ENCODE measurements at places on chromosomes 12 and 14.

- DNase-seq: no peak
Measured at GRCh38 chr12:128844031-128844635, 9.1 kb upstream of the GLT1D1 start.

- no peak for DNase-seq
Measured at GRCh38 chr12:10194160-10194670, 15.4 kb downstream of the TMEM52B start.

DNA sequence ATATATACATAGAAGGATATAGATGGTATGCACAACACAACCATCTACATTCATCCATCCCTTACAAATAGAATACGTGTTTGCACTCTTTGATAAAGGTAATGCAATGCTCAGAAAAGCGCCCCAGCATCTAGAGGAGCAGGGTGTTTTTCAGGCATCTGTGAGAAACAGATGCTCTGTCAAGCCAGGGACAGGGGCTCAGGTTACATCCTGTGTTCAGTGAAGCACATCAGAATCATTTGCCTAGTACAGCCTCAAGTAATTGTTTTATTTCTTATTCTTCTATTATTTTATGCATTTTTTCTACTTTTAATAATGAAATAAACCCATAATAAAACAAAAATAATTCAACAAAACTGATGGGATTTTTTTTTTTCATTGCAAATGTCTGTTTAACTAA, 50.5 kb upstream of the HIF1A start:
- no peak for DNase-seq

DNA sequence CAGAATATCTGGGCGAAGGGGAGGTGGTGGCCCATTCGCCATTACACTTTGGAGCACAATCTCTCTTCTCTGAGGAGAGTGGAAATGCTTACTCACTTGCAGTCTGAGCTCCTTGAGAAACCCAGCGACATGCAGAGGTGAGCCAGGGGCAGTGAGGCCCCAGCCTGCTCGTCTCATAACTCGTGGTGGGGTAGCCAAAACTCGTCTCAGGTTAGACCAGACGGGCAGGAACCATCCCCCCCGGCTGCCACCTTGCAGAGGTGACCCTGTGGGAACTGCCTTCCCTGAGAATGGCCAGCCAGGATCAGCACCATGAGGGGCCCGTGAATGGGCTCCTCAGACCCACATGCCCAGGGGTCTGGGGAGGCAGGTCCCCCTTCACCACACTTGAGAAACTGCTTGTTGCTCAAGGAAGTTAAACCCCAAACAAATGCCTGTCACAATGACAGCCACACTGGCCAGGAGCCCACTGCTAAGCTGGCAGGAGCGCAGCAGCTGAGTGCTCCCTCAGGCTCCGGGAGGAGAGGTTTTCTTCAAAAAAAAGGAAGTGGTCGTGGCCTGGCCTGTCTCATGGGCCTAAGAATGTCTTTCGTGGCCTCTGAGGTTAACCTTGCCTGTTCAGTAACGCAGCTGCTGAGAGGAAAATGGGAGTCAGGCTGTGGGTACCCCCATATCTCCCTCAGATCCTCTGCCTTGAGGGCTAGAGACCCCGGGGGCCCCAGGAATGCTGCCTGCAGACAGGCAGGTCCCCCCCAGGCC, 9.2 kb upstream of the ALDH2 start:
- DNase-seq: no peak

DNA sequence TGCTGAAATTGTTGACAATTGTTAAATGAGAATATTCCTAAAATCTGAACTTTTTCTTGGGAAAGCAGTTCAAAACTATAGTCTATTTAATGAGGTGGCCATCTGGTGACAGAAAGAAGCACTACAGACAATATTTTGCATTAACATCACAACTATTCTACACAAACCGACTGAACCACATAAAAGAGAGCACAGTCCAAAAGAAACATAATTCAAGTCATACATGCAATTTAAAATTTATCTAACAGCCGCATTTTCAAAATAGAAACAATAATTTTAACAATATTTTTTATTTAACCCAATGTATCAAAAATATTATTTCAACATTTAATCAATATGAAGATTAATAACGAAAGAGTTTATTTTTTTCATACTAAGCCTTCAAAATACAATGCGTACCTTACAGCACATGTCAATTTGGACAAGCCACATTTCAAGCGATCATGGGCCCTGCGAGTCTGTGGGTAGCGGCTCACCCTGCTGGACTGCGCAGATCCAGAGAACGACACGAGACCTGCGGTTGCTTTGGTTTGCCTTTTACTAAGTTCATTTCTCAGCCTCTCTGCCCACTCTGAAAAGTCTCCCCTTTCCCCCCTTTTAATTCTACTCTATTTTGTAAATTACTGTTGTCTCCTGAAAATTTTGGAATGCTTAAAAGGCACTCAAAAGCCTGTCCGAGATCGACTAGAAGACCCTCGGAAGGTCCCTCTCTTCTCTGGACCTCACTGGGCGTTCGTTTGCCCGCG, 947 bp upstream of the LRRC9 start:
- DNase-seq: no peak

DNA sequence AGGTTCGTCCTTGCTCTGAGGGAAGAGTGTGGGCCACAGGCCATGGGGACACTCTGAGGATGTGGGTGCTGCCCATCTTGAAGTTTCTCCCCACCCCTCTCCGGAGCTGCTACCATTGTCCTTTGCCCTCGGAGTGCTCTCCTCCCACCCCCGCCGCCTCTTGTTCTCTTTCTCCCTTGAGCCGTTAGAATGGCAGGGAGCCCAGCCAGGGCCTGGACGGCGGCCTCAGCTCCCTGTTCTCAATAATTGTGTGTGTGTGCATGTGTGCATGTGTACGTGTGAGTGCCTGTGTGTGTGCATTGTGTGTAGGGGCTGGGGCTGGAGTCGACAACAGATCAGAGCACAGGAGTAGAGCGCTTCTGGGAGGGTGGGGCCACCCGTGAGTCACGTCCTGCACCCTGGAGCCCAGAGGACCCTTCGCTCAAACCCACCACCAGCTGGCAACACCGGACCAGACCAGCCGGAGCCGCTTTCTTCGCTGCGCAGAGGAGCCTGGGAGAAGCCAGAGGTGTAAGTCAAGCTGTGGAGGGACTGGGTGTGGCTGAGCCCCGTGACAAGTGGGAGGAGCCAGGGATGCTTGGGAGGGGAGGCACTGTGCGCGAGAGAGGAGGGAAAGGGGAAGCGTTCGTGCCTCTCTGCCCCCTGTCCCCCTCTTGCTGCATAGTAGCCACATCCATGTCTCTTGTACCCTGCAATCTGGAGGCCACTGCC, 25.9 kb upstream of the KCNA5 start:
- DNase-seq: no peak

- DNase-seq: no peak
Measured at GRCh38 chr12:56954958-56955355, 2.5 kb downstream of the RDH16 start.

GRCh38 chr12:105462831-105463230, 132.3 kb downstream of the C12orf75 start:
- DNase-seq: no peak

DNA sequence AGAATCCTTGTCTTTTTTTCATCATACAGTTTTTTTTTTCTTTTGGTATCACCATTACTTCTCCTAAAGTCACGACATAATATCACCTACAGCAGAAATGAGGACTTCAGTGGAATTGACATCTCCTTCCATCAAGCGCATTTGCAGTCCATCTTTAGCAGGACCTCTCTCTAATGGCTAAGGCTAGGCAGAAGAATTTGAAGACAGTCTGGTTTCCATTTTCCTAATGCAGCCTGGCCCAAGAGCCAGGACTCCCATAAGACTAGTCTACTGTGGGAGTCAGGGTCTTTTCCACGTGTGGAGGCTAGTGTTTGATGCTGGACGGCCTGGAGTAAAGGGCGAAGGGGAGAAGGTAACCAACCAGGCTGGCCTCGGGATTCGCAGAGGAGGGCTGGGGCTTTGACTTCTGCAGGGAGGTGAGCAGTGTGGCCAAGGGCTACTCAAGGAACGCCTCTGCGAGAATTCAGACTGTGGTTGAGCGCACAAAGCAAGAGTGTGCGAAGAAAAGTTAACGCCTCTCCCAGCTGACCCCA, 769 bp upstream of the ZNF740 start:
- DNase-seq: no peak

GRCh38 chr12:15808652-15809051, 19.5 kb upstream of the EPS8 start:
- DNase-seq: no peak

- no peak for DNase-seq
Measured at GRCh38 chr12:11763760-11764520, 114.5 kb downstream of the ETV6 start.

- DNase-seq: no peak
Measured at GRCh38 chr12:49626169-49626835, 2.9 kb downstream of the PRPF40B start.

- DNase-seq: no peak
Measured at GRCh38 chr14:101959277-101959676, 5.1 kb upstream of the DYNC1H1 start.

DNA sequence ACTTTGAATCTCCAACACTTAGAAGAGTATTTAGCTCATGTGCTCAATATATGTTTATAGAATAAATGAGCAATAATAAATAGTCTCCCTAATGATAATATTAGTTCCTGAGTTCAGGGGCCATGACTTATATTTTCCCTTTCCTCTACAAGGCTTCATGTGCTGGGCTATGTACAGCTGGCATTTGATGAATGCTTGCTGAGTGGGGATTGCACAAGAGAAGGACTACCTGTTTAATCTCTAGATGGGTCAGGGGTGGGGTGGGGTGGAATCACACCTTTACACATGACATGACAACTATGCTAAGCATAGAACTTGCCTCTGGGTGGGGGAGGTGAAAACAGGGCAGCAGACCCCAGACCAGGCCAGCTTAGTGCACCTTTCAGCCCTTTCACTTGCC, 7.6 kb upstream of the ABHD12B start:
- DNase-seq: no peak

DNA sequence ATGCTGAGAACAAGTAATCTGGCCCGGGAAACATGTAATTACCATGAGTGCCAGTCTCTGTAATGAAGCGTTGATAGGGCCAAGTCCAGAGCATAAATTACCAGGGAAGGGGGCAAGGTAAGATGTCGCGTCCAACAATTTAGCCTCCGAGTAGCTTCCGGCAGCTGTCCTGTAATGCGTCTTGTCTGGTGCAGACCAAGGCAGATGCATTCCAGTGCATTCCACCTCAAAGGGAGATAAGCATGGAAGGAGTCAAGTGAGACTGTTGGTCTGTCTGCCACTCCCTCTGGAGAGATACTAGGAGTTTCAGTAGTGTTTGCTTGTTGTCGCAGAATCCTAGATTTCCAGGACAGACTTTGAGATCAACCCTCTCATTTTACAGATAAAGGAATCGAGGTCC, 218.3 kb downstream of the AACS start:
- no peak for DNase-seq

DNA sequence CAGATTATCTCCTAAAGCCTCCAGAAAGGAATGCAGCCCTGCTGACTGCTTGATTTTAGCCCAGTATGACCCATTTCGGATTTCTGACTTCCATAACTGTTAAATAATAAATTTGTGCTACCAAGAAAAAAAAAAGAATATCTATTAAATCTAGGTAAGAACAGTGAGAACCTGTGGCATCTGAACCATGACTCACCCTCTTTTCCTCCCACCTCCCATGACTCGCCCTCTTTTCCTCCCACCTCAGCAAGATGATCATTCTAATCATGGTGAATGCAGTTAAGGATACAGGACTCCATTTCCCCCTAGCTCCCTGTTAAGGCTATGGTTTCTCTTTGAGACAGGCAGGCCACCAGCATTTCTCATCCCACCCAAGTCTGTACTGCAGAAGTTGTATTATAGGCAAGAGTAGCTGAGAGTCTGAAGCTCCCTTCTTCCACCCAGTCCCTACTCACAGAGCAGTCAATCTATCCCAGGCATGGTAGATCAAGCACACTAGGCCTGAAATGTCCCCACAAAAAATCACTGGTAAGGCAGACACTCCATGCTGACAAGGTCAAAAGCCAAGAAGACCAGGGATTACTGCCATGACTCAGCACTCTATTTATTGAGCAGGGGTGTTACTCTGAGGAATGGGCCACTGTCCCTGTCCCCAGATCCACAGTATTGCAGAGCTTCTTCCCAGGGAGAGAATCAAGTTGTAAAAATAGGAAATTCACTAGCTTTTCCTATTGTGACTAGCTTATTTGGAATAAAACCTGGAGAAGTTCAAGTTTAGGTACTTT, 188.9 kb downstream of the ADAMTS20 start:
- no peak for DNase-seq

DNA sequence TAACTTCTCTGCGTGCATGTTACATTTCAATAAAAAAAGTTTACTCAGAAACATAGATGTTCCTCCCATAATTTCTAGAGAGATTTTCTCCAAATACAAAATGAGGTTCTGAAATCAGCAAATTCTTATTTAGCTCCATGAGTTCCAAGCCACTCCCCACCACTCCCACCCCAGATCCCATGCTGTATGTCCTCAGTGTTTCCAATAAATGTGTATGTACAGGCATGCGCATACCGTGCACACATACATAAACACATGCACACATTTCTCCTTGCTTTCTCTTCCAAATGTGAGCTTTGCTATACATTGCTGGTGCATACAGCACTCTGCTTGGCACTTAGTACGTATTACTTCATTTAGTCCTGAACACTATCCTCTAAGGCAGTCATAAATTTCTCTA, 209.7 kb downstream of the MSRB3 start:
- no peak for DNase-seq

DNA sequence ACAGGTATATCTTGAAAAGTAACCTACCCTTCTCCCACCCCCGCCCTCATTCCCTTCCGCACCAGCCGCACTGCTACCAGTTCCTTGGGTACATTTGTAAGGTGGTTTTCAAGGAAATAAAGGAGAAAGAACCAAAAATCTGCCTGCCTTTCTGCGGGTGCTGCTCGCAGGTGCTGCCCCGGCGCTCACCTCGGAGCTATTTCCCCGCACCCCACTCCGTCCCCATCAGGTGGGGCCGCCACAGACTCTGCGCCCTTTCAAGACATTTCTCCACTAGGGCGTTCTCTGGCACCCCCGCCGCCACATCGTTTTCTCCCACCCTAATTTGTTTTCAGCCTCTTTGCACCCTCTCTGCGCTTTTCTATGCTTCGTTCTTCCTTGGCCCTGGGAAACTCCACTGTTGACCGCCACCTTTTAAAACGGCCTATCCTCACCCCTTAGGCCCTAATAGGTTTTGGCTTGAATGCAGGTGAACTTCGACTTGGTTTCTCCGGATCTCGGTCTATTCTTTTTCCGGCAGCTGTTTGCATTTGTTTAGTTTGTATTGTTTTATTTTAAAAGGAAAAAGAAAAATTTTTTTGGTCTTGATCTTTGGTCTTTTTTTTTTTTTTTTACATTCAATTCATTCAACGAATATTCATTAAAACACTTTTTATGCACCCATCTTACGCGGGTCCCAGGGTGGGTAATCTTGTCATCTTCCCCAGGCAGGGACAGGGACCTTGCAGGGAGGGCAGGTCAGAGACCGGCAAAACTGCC, 3.0 kb downstream of the VSX2 start:
- no peak for DNase-seq

- DNase-seq: no peak
Measured at GRCh38 chr14:83638748-83639504, 1891.0 kb upstream of the FLRT2 start.

GRCh38 chr14:99981806-99982205, 83.4 kb upstream of the EVL start:
- DNase-seq: no peak

- no peak for DNase-seq
Measured at GRCh38 chr14:91413547-91414474, 3.8 kb downstream of the CCDC88C start.

GRCh38 chr12:65825183-65825506, 862 bp downstream of the HMGA2 start:
- no peak for DNase-seq

GRCh38 chr12:593396-594270, 69.6 kb downstream of the NINJ2 start:
- no peak for DNase-seq

GRCh38 chr14:34231626-34232025, 230.4 kb downstream of the SPTSSA start:
- no peak for DNase-seq

GRCh38 chr12:92928421-92928961, 604 bp downstream of the EEA1 start:
- DNase-seq: no peak
